ENCODE measurements at places on chromosomes 6 and 20. TPM values are rescaled to one million over a fixed set of nuclear protein-coding genes. Genes with fewer than 3 reads are reported as not detected.

The ZKSCAN8 gene
- total RNA-seq: 53.1 TPM

The IYD gene
- not detected for total RNA-seq

The FAM120B gene
- 54.3 TPM for total RNA-seq

The SLC4A11 gene
- total RNA-seq: 1.8 TPM

The HMGCLL1 gene
- 15.2 TPM for total RNA-seq

The POU3F2 gene
- total RNA-seq: 5.4 TPM

The HCRTR2 gene
- total RNA-seq: 1.5 TPM

The EDN1 gene
- 5.4 TPM for total RNA-seq

The BLOC1S5 gene
- 29.0 TPM for total RNA-seq

The TMEM170B gene
- 31.4 TPM for total RNA-seq

The HTR1E gene
- total RNA-seq: 0.33 TPM

The HNF4A gene
- total RNA-seq: 2.3 TPM

The NFATC2 gene
- 5.1 TPM for total RNA-seq

The ADGB gene
- total RNA-seq: 3.1 TPM

The ADTRP gene
- total RNA-seq: 13.3 TPM

The NKAPL gene
- 2.4 TPM for total RNA-seq

The OR12D2 gene
- not detected for total RNA-seq

The SLC22A3 gene
- total RNA-seq: 6.1 TPM

The HLA-DQB1 gene
- total RNA-seq: 0.27 TPM

The PGBD1 gene
- 12.5 TPM for total RNA-seq
